Left ventricle myocardium superior (tissue), 1 donor: ENCODE measurements at places on chromosomes 7 and 10. TPM values are rescaled to one million over a fixed set of nuclear protein-coding genes. Genes with fewer than 3 reads are reported as not detected.

DNA sequence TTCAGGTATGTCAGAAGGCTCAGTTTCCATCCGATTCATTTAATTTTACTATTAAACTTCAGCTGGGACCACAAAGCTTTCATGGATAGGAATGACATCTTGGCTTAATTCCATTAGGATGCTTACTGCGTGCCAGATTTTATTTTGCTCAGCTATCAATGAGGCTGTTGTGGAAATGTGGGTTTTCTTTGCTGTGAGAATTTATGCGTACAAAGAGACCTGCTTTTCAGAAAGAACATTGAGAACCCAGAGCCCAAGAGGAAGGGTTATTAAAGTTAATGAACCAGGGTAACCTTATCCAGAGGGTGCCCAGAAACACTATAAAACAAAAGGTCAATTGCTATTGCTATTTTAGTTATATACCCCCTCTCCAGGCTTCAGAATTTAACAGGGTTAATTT lies 98.3 kb downstream of the MKLN1 start:
- DNase-seq, result no peak

DNA sequence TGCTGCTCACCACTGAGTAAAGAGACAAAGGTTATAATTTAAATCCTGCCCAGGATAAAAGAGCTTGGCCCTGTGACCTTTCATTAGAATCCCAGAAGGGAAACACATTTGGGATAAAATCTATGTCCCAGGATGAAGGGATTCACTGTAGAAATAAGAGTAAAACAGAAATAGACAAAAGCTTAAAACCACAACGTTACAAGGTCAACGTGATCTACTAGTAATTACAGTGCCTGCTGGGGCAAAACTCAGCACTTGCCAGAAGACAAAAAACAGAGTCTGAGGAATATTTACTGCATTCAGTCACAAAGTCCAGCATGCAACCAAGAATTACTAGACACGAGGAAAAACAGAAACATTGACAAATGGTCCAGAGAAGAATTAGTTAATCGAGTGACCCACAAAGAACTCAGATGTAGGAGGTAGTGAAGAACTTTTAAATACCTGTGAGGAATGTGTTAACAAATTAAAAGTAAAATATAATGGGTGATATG lies 982.3 kb downstream of the GATA3 start:
- DNase-seq, result no peak

- no peak for DNase-seq
Measured at GRCh38 chr10:88157981-88158465, 294.6 kb downstream of the PTEN start.

- DNase-seq, result no peak
Measured at GRCh38 chr7:26685606-26686005, 178.8 kb downstream of the SKAP2 start.

DNA sequence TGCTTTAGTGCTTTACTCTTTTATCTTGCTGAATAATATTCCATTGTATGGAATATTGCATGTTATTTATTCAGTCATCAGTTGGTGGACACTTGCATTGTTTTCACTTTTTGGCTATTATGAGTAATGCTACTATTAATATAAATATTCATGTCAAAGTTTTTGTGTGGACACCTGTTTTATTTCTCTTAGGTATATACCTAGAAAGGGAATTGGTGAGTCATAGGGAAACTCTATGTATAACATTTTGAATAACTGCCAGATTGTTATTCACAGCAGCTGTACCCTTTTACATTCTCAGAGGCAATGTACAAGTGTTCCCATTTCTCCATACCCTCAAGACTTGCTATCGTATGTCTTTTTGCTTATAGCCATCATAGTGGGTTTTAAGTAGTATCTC lies 268.7 kb downstream of the SEMA3A start:
- DNase-seq, result no peak

UMAD1 gene
- total RNA-seq, result 14.4 TPM

- no peak for DNase-seq
Measured at GRCh38 chr10:122471531-122472177, 10.3 kb downstream of the HTRA1 start.

- DNase-seq, result no peak
Measured at GRCh38 chr10:11655836-11656235, 44.4 kb upstream of the USP6NL start.

GIMAP5 gene
- 9.8 TPM for total RNA-seq

FIGNL1 gene
- 5.2 TPM for total RNA-seq

- DNase-seq, result peak; percentile 32
Measured at GRCh38 chr10:129969184-129969910, 5.3 kb upstream of the EBF3 start.

- no peak for DNase-seq
Measured at GRCh38 chr10:26481914-26482550, 43.9 kb downstream of the APBB1IP start.

DNA sequence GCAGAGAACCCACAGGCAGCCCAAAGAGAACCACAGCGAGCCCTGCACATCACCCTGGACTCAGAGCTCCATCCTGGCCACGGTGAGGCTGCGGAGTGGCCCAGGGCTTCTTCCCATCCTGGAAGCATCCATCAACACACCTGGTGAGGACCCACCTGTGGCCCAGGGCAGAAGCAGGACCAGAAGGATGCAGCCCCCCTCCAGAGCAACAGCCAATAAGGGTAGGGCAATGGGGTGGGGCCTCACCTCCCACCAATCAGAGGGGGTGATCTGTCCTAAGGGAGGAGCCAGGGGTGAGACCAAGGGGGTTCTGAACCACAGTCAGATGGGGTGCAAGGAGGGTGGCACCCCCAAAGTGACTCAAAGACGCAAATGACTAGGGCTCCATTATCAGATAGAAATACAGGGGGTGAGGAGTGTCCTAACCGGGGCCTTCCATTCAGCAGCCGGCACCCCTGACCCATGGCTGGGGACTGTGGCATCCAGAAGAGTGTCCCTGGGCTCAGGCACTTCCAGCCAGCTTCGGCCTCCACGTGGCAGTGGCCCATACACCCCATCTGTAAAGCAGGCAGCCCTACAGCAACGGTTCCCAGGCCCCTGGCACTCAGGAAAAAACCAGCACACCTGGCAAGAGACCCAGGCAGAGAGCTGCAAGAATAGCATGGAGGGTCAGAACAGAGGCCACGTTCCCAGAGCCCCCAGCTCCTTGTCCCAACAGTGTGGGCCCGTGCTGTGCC lies 36.9 kb downstream of the STK32C start:
- DNase-seq, result peak; percentile 3

MYO1G gene
- total RNA-seq, result 1.3 TPM

GRCh38 chr10:14665304-14665703 lies 109.4 kb downstream of the FAM107B start:
- no peak for DNase-seq

- no peak for DNase-seq
Measured at GRCh38 chr7:2684501-2684900, 3.5 kb upstream of the AMZ1 start.

- DNase-seq, result no peak
Measured at GRCh38 chr7:44961844-44962482, 16.9 kb downstream of the MYO1G start.

ANXA11 gene
- 405 TPM for total RNA-seq

- DNase-seq, result peak; percentile 52
Measured at GRCh38 chr7:151174246-151175046, 7.0 kb upstream of the GBX1 start.

DNA sequence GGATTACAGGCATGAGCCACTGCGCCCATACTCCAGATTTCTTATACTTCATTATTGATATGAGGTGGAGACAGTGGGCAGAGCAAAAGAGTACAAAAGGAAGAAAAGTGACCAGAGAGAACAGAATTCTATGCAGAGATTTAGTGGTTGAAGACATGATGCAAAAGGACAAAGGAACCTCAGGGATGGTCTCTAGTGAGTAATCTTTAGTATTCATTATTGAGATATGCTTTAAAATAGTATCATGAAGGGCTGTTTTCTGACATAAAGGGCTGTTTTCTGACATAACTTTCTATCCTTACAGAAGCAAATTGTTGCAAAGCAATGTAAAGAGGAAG lies 81.2 kb upstream of the OIT3 start:
- DNase-seq, result no peak

GRCh38 chr7:15462721-15463389 lies 99.0 kb downstream of the AGMO start:
- no peak for DNase-seq

GRCh38 chr7:106254525-106255116 lies 30.2 kb downstream of the NAMPT start:
- DNase-seq, result no peak

MOGAT3 gene
- not detected for total RNA-seq

PPP1R9A gene
- 26.0 TPM for total RNA-seq

DNA sequence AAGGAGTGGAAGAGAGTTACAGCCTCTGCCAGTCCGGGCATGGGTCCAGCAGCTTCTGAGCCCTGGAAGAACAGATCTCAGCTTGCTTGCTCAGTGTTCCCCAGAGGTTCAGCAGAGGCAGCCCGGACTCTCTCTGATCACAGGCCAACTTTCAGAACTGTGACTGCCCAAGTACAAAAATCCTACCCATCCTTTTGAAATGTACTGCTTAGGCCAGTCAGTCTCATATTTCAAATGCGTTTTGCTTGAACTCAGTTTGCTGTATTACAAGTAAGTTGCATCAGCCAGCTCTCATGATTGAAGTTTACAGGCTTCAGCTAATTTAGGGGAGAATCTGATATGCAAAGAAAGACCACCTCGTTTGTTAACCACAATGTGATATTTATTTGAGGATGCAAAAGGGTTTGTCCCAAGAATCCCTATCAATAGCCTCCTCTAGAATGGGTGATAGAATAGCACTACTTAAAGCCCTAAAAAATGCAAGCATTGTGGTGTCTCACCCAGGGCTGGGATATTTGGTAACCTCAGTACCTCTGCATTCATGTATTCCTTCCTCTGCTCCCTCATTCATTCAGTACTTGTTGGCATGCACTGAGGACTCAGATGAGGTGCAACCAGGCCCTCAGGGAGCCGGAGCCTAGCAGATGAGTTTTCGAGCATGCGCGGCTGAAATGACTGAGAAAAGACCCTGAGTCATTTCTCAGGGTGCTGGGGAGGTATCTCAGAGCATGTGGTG lies 7.0 kb downstream of the AIMP2 start:
- peak; percentile 85 for DNase-seq

ALOX5 gene
- total RNA-seq, result 4.5 TPM

DNA sequence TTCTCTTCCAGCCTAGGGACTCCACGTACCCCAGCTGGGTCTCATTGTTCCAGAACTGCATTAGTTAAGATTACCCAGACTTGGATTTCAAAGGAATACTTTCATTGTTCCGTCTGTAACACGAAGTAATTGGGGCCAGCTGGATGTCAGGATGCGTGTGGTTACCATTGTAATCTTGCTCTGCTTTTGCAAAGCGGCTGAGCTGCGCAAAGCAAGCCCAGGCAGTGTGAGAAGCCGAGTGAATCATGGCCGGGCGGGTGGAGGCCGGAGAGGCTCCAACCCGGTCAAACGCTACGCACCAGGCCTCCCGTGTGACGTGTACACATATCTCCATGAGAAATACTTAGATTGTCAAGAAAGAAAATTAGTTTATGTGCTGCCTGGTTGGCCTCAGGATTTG lies 21.0 kb downstream of the LRRC17 start:
- DNase-seq, result peak; percentile 76

DNA sequence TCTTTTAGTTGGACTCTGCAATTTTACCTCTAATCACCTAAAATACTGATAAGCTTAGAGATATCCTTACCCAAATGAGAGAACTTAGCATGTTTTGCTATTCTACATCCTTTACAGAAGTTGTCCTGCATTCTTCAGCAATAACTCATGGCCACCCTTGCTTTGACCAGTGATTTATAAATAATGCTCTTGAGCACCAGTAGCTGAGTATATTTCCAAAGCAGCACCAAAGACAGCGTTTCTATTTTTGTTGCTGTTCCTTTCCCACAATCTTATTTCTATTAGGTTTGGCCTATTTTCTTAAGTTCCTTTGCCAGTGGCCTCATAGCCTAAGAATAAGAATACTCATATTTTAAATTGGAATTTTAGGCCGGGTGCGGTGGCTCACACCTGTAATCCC lies 15.0 kb downstream of the ARPC1A start:
- DNase-seq, result no peak

PFKP gene
- 178 TPM for total RNA-seq

LAMB4 gene
- 0.22 TPM for total RNA-seq

DNA sequence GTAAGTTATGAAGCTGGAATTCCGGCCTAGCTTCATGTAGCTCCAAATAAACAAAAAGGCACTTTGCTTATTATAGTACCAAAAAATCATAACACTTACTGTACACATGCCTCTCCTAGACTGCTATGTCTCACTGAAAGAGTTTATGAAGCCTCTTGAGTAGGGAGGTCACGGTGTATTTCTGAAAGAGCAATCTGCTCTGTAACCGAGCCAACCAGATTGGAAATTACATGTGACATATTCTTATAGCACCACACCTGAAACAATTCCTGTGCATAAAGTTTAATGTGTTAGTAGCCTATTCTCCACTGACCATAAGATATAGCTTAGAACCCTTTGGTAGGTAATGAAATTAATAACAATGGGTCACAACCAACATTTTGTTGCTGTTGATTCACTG lies 1.3 kb upstream of the FAM3C start:
- DNase-seq, result no peak

- DNase-seq, result no peak
Measured at GRCh38 chr10:48477141-48477540, 127.7 kb downstream of the ARHGAP22 start.

DNA sequence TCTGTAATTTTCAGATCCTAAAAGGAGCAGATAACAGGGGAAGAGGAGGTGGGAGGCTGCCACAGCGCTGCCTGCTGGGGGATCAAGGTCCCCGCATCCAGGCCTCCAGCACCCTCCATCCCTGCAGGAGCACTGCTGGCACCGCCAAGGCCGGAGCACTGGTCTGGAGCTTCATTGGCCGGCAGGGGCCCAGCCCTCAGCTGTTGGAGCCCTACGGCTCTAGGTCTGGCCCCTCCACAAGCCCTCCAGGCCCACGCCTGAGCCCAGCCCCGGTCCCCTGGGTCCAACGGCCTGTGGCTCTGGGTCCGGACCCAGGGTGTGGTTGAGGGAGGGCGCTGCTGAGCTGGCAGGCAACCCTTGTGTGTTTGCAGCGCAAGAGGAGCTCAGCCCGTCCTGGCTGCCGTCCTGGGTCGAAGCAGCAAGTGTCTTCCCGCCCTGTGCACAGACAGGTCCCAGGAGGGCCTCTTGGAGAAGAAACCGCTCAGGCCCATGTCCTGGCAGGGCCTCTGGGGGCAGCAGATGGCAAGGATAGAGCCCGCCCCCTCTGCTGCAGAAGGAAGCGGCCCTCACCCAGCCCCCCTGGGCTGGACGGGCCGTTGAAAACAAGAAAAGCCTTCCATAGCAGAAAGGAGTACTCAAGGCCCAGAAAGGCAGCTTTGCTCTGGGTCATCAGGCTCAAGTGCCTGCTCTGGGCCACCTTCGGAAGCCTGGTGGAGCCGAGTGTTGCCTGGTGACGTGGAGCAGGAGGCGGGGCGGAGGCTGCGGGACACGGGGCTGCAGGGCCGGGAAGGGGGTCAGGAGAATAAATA lies 54.3 kb upstream of the TNRC18 start:
- DNase-seq, result peak; percentile 61

DNA sequence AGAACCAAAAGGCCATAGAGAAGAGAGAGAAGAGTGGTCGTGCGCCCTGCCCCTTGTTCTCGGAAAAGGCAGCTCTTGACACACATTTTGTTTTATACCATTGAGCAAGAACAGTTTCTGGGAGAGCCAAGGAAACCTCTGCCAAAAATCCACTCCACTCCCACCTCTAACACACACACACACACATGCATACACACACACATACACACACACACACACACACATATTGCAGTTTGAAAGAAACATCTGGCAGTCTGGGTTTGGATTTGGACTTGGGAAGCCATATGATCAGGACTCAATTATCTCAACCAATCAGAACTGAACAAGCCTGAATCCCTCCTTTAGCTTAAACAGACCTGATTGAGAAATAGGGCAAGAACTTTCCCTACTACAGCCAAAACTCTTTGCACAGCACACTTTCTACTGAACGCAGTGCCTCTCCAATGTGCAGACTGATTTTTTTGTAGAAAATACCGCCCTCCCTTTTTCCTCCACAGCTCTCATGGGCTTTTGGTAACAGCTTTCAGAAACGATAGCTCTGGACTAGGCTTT lies 484.0 kb upstream of the ZWINT start:
- no peak for DNase-seq
